ENCODE measurements at places on chromosomes 4 and X.

- no peak for DNase-seq
Measured at GRCh38 chr4:34893382-34893781, 1350.9 kb downstream of the ARAP2 start.

DNA sequence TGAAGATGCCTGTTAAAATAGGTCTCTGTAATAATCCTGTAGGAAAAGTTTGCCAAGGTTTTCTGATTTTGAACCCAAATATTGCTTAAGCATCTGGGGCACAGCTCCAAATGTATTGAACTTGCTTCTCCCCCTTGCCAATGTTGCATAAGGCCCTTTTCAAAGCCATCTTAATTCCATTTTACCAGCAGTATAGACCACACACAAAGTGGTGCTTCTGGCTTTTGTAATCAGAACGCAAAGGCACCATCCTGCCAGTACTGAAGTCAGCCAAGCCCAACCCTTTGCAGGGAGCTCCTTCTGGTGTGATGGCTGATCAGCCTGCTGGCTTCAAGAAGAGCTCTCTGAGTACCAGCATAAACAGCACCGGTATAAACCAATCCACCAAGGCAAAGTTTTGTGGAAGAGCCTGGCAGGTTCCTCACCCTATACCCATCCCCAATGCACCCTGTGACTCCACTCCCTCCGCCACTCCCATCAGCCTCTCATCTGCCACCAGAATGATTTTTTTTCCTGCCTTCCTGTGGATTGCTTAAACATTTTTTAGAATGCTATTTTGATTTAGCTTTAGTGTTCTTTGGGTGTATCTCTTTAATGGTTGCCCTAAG is 39.2 kb upstream of the USP9X start:
- DNase-seq, result no peak

DNA sequence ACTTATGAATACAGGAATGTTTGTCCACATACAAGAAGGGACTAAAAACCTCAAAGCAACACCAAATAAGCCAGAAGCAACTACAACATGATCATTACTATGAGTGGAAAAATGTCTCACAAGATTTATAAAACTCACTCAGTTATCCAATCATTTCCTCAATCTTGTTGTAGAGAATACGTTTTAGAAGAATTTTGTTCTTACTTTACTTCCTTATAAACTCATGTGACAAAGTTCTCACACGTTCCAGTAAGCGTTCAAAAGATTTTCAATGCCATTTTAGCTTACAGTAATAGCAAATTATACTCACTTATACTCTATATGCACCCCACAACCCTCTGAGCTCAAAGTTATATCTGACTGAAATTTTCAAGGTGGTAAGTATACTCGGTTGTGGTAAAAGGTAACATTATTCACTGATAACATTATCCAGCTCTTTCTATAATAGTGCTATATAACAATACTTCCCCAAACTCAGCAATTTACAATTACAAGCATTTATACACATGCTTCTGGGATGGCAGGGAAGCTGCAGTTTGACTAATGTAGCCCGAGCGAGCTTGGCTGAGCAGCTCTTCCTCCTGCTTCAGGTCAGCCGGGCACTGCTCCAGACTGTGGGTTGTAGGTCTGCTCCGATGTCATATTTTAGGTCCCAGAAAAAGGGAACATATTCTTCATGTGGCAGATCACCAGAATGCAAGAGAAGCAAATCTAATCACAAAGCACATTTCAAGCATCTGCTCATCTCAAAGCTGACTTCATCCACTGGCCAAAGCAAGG is 226.3 kb downstream of the RCHY1 start:
- DNase-seq, result no peak

- no peak for DNase-seq
Measured at GRCh38 chr4:145280541-145280940, 100.2 kb upstream of the OTUD4 start.

DNA sequence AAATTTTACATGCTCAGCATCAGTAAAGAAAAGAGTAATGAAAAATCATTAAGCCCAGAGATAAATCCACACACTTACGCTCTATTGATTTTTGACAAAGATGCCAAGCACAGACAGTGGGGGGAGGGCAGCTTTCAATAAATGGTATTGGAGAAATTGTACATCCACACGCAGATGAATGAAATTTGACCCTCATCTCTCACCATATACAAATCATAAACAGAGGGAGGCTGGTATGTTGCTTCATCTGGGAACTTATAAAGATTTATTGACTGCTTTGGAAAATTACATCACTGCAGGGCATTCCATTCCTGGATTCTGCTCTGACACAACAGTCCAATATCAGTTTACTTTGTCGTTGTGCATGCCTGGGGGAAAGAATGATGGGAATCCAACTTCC is 58.4 kb upstream of the XAGE1A start:
- DNase-seq, result no peak

- no peak for DNase-seq
Measured at GRCh38 chrX:115030625-115031024, 13.2 kb upstream of the IL13RA2 start.

DNA sequence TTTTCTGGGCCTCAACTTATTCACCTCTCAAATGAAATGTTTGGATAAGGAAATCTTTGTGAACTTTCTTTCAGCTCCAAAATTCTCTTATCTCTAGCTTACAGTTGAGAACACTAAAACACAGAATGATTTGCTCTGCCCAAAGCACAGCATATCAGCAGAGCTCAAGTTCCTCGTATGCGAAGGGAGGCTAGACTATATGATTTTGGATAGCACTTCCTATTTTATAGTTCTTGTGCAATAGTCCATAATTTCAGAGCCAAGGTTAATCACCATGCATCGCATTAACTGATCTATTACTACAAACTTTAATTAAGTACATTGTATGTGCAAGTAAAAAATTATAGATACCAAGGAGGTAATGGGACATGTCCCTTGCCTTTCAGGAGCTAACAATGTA is 27.0 kb upstream of the KLHL13 start:
- DNase-seq, result peak; percentile 5

- no peak for DNase-seq
Measured at GRCh38 chr4:125838924-125839323, 524.2 kb downstream of the FAT4 start.

DNA sequence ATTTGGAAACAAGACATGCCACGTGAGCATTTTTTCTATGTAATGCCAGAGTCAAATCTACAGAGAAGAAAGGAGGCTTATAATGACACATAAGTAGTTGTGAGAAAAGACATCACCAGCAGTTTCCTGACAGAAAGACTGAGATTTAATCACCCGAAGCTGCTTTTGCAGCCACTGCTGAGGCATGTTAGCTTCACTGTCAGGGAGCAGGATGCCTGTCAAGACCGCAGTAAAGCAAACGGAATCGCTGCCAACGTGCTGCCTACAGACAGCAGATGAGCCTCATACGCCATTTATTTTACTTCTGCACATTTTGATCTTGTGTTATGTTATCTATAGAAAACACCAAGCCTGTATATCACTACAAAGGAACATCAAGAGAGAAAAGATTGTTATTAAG is 68.7 kb upstream of the NDST3 start:
- no peak for DNase-seq

GRCh38 chr4:150867148-150867547 is 147.9 kb downstream of the LRBA start:
- peak; percentile 65 for DNase-seq

GRCh38 chr4:2861631-2862436 is 18.2 kb downstream of the ADD1 start:
- DNase-seq, result no peak

- DNase-seq, result no peak
Measured at GRCh38 chr4:133160853-133161252, 11.8 kb downstream of the PCDH10 start.

- DNase-seq, result no peak
Measured at GRCh38 chr4:89109841-89110540, 1.3 kb upstream of the TIGD2 start.

GRCh38 chr4:37051866-37052265 is 192.7 kb upstream of the NWD2 start:
- DNase-seq, result no peak

GRCh38 chr4:54226404-54227255 is 2.5 kb upstream of the PDGFRA start:
- DNase-seq, result peak; percentile 37

GRCh38 chrX:12411831-12412230 is 273.6 kb downstream of the FRMPD4 start:
- DNase-seq, result no peak

GRCh38 chr4:152190907-152191306 is 345.0 kb downstream of the FBXW7 start:
- no peak for DNase-seq

DNA sequence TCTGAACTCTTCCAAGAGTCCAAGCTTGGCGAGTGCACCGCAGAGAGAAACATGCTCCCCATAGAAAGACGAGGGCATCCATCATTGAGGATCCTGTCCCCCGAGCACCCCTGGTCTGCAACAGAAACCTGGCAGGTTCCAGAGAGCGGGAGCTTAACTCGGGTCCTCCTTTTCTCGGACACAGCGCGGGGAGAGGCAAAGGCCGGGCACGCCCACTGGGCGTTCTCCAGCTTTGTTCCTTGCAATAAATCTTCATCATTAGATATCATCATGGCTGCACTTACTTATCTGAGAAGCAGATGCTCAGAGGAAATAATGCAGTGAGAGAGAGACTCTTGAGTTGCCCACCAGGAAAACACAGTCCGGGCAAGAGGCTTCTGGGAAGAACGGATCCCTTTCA is 90.1 kb upstream of the PSAPL1 start:
- no peak for DNase-seq

DNA sequence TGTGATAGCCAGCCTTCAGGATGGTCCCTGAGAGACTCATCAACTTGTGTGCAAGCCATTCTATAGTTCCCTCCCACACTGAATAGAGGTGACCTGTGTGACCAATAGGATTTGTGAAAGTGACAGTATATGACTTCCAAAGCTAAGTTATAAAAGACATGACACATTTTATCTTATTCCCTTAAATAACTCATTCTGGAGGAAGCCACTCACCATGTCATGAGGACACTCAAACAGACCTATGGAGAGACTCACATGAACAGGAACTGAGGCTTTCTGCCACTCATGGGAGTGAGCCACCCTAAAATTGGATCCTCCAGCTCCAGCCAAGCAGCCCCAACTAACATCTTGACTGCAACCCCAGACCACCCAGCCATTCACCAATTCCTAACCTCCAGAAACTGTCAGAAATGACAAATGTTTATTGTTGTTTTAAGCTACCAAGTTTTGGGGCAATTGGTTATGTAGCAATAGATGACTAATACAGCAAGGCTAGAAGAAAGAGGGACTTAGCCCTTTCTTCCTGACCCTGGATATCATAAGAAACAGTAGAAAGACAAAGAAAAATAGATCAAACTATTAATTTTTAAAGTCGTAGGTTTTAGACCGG is 9.0 kb upstream of the CHIC2 start:
- no peak for DNase-seq

DNA sequence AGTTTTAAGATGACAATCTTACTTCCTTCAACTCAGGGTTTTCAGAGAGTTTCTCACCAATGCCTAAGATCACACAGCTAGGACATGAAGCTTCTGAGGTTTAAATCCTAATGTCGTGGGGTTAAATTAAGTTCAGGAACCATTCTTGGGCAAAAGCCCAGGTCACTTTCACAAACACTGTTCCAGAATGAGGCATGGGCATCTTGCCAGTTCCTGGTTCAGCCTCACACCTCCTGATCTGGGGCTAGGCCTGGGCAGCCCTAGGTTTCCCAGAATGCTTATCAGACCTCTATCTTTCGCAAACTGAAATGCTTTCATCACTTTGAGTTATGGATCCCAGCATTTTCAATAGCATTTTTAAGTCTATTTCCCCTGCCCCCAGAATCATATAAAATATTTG is 224.8 kb upstream of the EDA2R start:
- DNase-seq, result no peak

DNA sequence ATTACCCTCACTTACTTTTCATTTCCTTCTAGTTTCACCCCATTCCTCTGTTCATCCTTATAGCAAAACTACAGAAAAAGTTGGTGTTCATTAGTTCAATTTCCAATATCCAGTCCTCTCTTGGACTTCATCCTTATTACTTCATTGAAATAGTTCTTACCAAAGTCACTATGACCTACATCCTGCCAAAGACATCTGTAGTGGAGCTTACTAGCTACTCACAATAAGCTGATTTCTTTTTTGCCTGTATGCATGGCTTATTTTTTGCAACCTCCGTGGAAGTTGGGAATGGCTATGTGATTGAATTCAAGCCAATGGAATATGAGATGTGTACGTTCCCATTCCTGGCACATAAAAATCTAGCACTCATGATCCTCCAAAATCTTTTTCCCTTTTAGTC is 4.6 kb upstream of the CDKL2 start:
- no peak for DNase-seq

DNA sequence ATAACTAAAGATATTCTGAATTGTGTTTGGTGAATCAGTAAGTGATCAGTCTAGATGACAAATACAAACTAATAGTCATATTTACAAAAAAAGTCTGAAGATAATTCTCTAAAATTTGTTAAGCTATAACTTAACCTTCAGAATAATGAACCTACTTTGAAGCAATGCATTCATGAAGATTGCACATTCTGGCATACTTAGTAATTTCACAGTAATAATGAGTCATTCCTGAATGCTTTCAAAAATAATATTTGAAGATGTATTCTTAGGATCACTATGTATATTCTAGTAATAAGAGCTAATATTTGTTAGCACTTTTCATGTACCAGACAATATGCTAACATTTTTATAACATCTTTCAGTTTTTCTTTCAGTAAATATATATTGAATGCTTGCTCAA is 756.7 kb upstream of the SLIT2 start:
- DNase-seq, result no peak
